ENCODE measurements at places on chromosomes 2 and 18.

GRCh38 chr2:218839888-218840287 is 8.3 kb upstream of the PRKAG3 start:
- no peak for DNase-seq

GRCh38 chr2:224412141-224413015 is 10.5 kb upstream of the FAM124B start:
- no peak for DNase-seq

GRCh38 chr18:55100817-55101457 is 141.7 kb upstream of the CCDC68 start:
- no peak for DNase-seq

DNA sequence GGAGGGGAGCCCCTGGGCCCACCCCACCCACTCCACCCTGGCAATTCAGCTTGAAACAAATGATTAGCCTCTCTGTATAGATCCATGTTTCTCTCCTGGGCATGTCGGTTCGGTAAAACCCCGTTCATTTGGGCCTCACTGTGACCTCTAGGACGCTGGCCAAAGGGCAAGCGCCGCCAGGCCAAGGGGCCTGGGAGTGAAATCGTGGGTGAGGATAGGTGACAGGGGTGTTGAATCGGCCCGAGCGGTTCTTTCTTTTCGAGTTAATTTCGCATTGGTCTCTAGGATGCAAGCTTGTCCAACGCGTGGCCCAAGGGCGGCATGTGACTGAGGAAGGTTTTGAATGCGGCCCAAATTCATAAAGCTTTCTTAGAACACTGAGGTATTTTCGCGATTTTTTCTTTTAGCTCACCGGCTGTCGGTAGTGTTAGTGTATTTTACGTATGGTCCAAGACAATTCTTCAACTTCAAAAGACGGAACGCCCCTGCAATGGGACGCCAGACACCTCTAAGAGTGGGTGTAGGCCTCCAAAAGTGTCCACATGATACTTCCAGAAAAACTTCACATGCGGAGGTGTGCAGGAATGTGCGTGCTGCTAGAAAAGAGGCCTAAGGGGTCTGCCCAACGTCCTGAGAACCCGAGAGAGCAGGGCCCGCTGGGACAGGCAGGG is 9.8 kb upstream of the ARID5A start:
- no peak for DNase-seq

- peak; percentile 98 for DNase-seq
Measured at GRCh38 chr2:236745420-236746210, 176.0 kb downstream of the ACKR3 start.
